Activated T-cell treated with anti-CD3 and anti-CD28 coated beads, Interleukin-2, amount 50 U/mL, for 72 hours (primary cell): ENCODE measurements at places on chromosomes 6 and 20.

DNA sequence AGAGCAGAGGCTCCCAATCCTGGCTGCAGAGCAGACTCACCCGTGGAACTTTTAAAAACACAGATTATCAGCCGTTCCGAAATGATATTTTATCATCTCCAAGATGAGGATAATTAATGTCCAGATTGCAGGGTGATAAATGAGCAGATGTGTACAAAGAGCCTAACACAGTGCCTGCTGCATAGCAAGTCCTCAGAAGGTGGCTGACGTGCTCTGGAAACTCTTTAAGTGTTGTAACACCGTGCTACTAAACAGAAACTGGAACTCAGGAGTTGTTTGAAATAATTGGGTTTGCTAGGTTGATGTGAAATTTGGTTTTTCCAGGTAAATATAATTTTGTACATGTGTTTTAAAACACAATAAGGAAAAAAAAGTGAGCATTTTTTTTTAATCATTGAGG, 118.0 kb downstream of the ARMC2 start:
- no peak for DNase-seq
- no peak overlapping the region for H3K4me3 ChIP-seq
- H3K27me3 ChIP-seq = no peaks in the 10 kb centered on the region
- no peak overlapping the region for H3K27ac ChIP-seq

DNA sequence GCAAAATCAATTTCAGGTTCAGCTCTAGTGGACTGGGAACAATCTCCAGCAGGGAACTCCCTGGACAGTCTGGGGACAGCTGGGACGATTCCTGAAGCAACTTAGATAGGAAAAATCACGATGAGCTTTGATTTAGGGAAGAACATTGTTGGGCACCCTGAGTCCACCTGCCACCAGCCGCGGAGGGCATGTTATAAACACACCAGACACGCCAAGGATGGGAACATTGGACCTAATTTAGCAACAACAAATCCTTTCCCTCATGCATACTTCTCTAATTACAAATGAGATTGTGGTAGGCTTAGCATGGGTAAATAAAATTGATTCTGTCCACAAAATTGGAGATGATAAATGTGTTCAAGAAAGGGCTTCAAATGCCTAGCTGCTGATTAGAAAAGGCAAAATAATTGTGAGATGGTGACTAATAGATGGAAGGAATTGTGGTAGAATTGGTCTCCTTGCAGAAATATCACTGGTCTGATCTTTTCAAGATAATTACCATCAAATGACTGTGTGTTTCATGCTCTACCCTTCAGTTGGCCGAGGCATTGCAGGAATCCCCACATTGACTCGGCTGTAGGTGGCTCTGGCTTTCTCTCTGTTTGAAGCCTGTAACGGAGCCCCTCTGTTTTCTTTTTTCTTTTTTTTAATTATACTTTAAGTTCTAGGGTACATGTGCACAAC, 6.1 kb upstream of the NANP start:
- H3K4me3 ChIP-seq = no peak overlapping the region
- no peaks in the 10 kb centered on the region for H3K27me3 ChIP-seq
- no peak overlapping the region for H3K27ac ChIP-seq
- DNase-seq = no peak

DNA sequence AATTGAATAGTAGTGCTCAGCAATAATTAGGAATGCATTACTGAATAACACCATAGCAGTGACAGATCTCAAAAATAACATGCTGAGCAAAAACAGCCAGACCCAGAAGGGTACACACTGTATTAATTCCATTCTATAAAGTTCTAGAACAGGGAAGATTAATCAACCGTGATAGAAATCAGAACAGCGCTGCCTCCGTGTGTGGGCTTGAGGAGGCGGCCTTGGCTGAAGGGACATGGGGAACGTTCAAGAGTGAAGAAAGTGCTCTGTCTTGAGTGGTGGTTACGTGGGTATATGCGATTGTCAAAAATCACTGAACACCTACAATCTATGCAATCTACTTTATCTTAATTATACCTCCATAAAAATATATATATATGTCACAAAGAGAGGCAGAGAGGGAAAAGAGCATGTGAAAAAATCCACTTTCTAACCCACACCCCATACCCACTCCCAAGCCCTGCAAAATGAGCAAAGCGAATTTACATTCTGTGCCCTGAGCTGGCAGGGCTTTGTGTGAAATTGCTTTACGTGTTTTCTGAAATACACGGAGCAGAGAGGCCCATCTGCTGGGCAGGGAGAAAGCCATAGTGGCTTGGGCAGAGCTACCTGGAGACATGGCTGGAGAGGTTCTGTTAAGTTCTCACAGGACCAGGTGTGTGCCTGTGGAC, 74.4 kb downstream of the NFATC2 start:
- H3K27ac ChIP-seq = peak overlapping the region; percentile 76
- no peak overlapping the region for H3K4me3 ChIP-seq
- H3K4me1 ChIP-seq = peaks cover 72% of the 10 kb centered on the region
- no peak for DNase-seq
- H3K36me3 ChIP-seq = peaks cover 49% of the 10 kb centered on the region

DNA sequence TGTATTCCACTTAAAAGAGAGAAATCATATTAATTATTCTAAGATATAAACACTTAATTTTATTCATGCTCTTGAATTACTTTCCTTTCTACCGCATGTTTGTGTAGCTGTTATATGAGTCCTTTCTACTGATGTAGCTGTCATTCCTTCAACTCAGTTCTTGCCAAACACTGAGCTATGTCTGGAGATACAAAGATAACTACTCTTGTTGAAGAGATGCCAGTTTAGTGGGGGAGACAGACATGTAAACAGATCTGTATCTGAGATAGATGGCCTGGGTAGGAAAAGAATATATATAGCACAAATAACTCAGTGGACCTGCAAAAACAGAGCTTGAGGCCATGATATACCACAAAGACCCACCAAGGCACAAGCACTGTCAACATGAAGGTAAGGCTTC, 157.3 kb downstream of the BTBD9 start:
- DNase-seq = no peak
- H3K36me3 ChIP-seq = no peaks in the 10 kb centered on the region
- no peak overlapping the region for H3K4me3 ChIP-seq
- H3K27me3 ChIP-seq = no peaks in the 10 kb centered on the region

DNA sequence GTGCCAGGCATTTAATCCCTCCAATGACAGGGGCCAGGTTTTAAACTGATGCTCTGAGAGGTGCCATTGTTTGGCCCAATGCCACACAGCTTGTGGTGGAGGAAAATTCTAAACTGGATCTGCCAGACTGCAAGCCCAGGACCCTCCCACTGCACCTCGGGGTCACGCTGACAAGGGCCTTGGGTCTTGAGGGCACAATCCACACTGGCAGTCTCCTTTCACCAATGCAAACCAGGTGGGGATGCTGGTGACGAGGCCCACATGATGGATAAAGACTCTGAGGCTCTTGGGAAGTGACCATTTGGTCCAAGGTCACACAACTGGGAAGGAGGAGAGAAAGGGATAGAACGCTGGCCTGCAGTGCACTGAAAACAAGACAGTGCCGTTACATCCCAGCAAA, 14.7 kb downstream of the ANKRD60 start:
- peaks cover 8% of the 10 kb centered on the region for H3K4me1 ChIP-seq
- H3K27me3 ChIP-seq = peaks cover 49% of the 10 kb centered on the region
- H3K27ac ChIP-seq = no peak overlapping the region
- H3K36me3 ChIP-seq = no peaks in the 10 kb centered on the region
- H3K4me3 ChIP-seq = no peak overlapping the region

DNA sequence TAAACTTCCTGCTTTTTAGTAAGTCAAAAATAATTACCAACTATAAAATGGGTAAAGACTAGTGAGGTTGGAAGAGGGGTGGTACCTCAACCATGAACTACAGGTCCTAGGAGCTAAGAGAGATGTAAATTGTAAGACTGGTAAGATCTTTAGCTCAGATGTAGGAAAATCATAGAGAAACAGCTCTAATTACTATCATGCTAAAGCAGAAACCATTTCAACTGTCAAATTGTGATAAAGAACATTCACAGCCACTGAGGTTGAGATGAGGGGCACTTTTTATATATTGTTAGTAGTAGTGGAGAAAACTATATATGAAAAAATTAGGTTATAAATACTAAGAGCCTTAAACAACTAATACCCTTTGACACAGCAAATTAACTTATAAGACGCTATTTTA, 20.0 kb downstream of the CDK19 start:
- no peak overlapping the region for H3K27ac ChIP-seq
- peaks cover 2% of the 10 kb centered on the region for H3K36me3 ChIP-seq
- no peak overlapping the region for H3K4me3 ChIP-seq
- peaks cover 8% of the 10 kb centered on the region for H3K4me1 ChIP-seq
- DNase-seq = no peak
- no peaks in the 10 kb centered on the region for H3K27me3 ChIP-seq

DNA sequence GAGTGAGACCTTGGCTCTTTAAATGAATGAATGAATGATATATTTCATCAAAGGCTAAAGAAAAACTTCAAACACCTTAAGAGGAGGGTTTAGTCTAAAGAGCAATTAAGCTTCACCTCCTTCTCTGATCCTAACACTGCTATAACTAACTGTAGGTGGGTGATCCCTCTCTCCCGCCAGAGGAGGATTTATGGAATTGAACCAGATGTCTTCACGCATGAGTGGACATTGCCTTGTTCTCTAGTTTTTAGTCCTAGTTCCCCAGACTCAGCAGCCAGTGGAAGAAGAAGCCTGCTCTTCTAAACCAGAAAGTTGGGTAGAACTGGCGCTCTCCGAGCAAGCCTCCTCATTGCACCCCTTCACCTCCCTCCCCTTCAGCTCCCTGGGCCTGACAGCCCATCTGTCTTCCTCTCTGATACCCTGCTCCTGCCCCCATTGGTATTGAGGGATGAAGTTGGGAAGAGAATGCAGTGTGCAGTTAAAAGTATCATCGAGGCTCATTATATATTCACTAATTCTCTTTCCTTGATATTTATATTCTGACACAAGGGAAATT, 142.7 kb downstream of the ARID1B start:
- no peak for DNase-seq
- no peak overlapping the region for H3K4me3 ChIP-seq
- no peaks in the 10 kb centered on the region for H3K36me3 ChIP-seq

DNA sequence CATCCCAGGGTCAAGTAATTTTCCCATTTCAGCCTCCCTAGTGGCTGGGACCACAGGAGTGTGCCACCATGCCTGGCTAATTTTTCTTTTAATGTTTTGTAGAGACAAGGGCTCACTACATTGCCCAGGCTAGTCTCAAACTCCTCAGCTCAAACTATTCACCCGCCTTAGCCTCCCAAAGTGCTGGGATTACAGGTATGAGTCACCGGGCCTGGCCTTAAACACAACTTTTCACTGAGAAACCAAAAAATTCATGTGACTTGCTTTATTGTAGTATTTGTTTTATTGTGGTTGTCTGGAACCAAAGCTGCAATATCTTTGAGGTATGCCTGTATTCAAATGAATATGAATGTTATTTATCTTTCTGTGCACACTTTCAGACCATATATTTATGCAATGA, 72.2 kb downstream of the RWDD2A start:
- no peaks in the 10 kb centered on the region for H3K4me1 ChIP-seq
- peaks cover 28% of the 10 kb centered on the region for H3K27me3 ChIP-seq
- no peak overlapping the region for H3K27ac ChIP-seq
